ENCODE measurements at places on chromosomes 1 and 21. TPM values are rescaled to one million over a fixed set of nuclear protein-coding genes. Genes with fewer than 3 reads are reported as not detected.

The JMJD4 gene
- total RNA-seq: 35.7 TPM

The AADACL4 gene
- total RNA-seq: not detected

The CR1 gene
- total RNA-seq: not detected

The RNU1-2 gene
- total RNA-seq: under 0.01 TPM

The SPATA45 gene
- total RNA-seq: not detected

The FMOD gene
- total RNA-seq: not detected

The TFF3 gene
- 0.24 TPM for total RNA-seq

The MAP3K7CL gene
- 6.4 TPM for total RNA-seq

The WLS gene
- total RNA-seq: 38.8 TPM

The F13B gene
- total RNA-seq: not detected

The ZSWIM5 gene
- total RNA-seq: not detected

The OR2T33 gene
- total RNA-seq: not detected

The TAGLN2 gene
- 368 TPM for total RNA-seq

The LYPLA2 gene
- total RNA-seq: 59.7 TPM

The PIGR gene
- total RNA-seq: not detected

The RGS8 gene
- not detected for total RNA-seq

The GBP4 gene
- not detected for total RNA-seq

The RPL5 gene
- total RNA-seq: 1,470 TPM

The OR6N1 gene
- total RNA-seq: not detected

The OR2M4 gene
- not detected for total RNA-seq

The TRPM2 gene
- total RNA-seq: under 0.01 TPM

The ITLN2 gene
- 0.64 TPM for total RNA-seq

The CLCNKB gene
- total RNA-seq: under 0.01 TPM

The PPM1J gene
- total RNA-seq: 5.1 TPM

The KRTAP19-3 gene
- total RNA-seq: not detected

The IKBKE gene
- total RNA-seq: 15.2 TPM

The ZYG11A gene
- 0.48 TPM for total RNA-seq

The PRKAA2 gene
- 3.4 TPM for total RNA-seq

The CELSR2 gene
- 28.4 TPM for total RNA-seq

The LEFTY2 gene
- not detected for total RNA-seq

The UBE2U gene
- total RNA-seq: not detected

The ALDH4A1 gene
- total RNA-seq: 18.3 TPM

The SRGAP2C gene
- 4.1 TPM for total RNA-seq

The RBM11 gene
- 1.3 TPM for total RNA-seq

The LCK gene
- total RNA-seq: not detected

The DHX9 gene
- total RNA-seq: 109 TPM

The TIE1 gene
- total RNA-seq: 0.85 TPM

The CRYZ gene
- 41.6 TPM for total RNA-seq

The NBPF4 gene
- 0.24 TPM for total RNA-seq

The SERINC2 gene
- 36.4 TPM for total RNA-seq

The TMEM125 gene
- 9.0 TPM for total RNA-seq

The SH2D1B gene
- 0.21 TPM for total RNA-seq

The GPR157 gene
- 26.0 TPM for total RNA-seq

The VAV3 gene
- total RNA-seq: 0.96 TPM

Measured in tracheal epithelial cell (primary cell).